Skin of body (tissue), 3 donors: ENCODE measurements at places on chromosomes 4 and X.

DNA sequence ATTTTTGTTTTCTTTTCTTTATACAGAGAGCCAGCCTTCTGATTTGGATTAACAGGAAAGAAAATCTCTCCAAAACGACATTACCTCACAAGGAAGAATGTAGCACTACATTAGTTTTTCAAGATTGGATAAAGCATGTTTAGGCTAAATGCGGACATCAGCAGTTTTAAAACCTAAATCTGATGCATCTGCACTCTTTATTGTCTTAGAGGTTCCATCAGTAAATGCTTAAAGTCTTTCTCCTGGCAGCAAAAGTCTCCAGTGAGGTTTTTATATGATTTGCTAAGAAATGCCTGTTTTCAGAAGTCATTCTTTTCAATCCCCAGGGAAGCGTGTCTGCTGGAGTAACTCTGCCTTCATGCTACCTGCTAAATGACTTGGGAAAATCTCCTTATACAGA, 912.9 kb upstream of the INTU start:
- DNase-seq = peak; percentile 27

DNA sequence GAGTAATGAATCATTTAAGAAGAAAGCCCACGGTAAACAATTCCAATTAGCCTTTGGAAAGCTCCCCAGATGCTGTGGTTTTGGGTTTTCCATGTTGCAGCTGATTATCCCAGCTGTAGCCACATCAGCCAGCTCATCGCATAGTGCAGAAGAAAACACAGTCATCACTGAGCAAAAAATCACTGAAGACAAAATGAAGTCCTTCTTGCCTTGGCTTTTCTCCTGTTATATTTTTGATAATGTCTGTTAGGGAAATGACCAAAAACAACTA, 193.0 kb upstream of the C1QTNF7 start:
- peak; percentile 86 for DNase-seq

GRCh38 chr4:173436149-173436579, 37.2 kb upstream of the SCRG1 start:
- peak; percentile 55 for DNase-seq

DNA sequence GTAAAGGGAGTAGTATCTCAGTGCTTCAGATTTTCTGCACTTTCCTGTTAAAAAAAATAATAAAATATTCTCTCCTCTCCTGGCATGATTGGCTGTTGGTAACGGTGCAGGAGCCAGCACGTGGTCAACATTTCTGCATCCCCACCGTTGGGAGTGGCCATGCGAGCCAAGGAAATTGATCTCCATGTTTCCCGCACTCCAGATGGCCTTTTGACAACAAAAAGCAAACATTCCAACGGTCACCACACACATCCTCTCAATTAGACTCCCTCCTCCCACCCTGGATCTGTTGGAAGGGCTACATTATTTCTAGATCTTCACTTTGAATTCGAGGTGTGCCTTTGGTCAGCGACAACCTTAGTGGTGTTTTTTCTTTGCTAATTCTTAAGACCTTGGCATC, 45.0 kb downstream of the STK32B start:
- no peak for DNase-seq

- no peak for DNase-seq
These were observed 168.2 kb downstream of the C4orf33 start for GRCh38 chr4:129264008-129264657.

DNA sequence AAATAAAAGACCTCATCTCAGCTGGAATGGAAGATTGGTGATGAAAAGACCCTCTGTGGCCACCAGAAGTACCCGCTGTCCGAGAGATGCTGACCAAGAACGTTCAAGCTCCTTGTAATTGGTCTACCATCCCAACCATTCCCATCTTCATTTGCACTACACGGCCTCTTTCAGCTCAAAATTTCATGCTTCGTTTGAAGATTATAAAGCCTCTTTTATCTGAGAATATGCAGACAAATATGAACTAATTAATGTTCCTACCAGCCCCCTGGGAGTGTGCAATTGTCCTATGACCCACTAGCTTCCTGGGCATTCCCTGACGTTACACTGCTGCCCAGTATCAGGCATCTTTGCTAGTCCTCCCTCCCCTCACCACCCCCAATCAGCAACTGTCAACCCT, 583.7 kb downstream of the MID1IP1 start:
- no peak for DNase-seq

DNA sequence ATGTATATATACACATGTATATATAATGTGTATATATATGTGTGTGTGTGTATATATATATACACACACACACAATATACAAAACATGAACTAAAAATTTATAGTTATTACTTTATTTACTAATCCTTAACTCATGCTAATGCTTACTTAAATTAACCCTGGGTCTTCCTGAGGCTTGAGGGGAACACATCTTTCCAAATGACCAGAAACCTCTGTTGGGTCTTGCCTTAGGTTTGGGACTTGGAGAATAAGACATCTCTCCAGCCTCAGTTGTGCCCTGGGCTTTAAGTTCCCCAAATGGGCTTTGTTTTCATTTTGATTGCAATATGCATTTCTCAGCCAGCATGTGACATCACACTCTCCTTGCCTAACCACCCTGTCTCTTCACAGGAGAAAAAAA, 7.7 kb downstream of the GEMIN8 start:
- no peak for DNase-seq
